ENCODE measurements at places on chromosomes 12 and 14.

DNA sequence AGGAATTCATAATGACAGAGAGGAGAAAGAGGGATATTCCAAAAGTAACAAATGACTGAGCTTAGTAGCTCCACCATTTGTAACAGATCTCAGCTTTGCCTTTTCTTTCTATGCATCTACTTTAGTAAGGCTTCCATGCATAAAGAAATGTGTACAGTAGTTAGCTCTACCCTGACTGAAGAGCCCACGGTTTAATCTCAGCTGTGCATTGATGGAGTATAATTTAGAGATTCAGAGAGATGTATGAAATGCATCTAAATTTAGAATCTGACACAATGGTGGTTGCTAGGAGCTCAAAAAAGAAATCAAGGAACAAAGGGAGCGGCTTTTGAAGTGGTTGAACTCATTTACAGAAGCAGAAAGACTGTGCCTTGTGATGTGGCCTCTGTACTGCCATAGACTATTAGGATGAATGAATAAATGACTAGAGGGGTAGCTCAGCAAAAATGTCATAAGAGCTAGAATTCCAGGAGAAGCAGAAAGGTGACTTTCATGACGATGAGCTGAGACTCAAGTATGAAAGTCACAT, 838.6 kb downstream of the RPS29 start:
- no peak for DNase-seq

GRCh38 chr14:69654116-69654515, 42.7 kb downstream of the SUSD6 start:
- no peak for DNase-seq

- no peak for DNase-seq
These were observed 20.9 kb downstream of the ACTR6 start for GRCh38 chr12:100221523-100221922.

- no peak for DNase-seq
These were observed 947 bp downstream of the GAS2L3 start for GRCh38 chr12:100574187-100575074.

- DNase-seq: no peak
These were observed 215.4 kb downstream of the PELI2 start for GRCh38 chr14:56333359-56334292.

All from ascending aorta (tissue), 2 donors.